A549 treated with Mapracorat at 1 μM for 4 hours (cell line): ENCODE measurements at places on chromosomes 12 and 14. TPM values are rescaled to one million over a fixed set of nuclear protein-coding genes. Genes with fewer than 3 reads are reported as not detected.

Gene SLC6A13
- total RNA-seq: 0.17 to 0.36 TPM (median 0.28 TPM) in 5 replicates

Gene OVCH1
- not detected in 5 replicates for total RNA-seq

Gene AMN
- total RNA-seq: 0.24 to 0.63 TPM (median 0.39 TPM) in 5 replicates

Gene DAO
- total RNA-seq: not detected in 5 replicates

Gene ANKRD33
- total RNA-seq: not detected in 5 replicates

Gene EPYC
- not detected in 5 replicates for total RNA-seq

Gene GPATCH2L
- total RNA-seq: 15.1 to 23.3 TPM (median 21.1 TPM) in 5 replicates

Gene RNASE7
- total RNA-seq: not detected in 5 replicates

Gene LIN7A
- total RNA-seq: 0.13 to 0.55 TPM (median 0.39 TPM) in 5 replicates

Gene OASL
- 2.5 to 4.1 TPM (median 3.3 TPM) in 5 replicates for total RNA-seq

Gene KRT82
- total RNA-seq: not detected in 5 replicates

Gene COX8C
- total RNA-seq: not detected in 5 replicates

Gene SAMD4A
- total RNA-seq: 10.5 to 13.3 TPM (median 11.0 TPM) in 5 replicates

Gene ITGA7
- 0.77 to 1.8 TPM (median 1.0 TPM) in 5 replicates for total RNA-seq

Gene MRPL52
- 135 to 217 TPM (median 193 TPM) in 5 replicates for total RNA-seq

Gene LTA4H
- 90.0 to 108 TPM (median 98.9 TPM) in 5 replicates for total RNA-seq

Gene SCN8A
- 1.2 to 1.9 TPM (median 1.8 TPM) in 5 replicates for total RNA-seq

Gene SLC5A8
- total RNA-seq: not detected in 5 replicates

Gene METTL17
- total RNA-seq: 69.9 to 81.0 TPM (median 74.6 TPM) in 5 replicates

Gene SPIC
- not detected in 5 replicates for total RNA-seq

Gene SOAT2
- total RNA-seq: 0.14 to 0.28 TPM (median 0.23 TPM) in 5 replicates

Gene CLEC6A
- not detected in 5 replicates for total RNA-seq

Gene SLC17A8
- total RNA-seq: 0.03 TPM in 1 of 5 replicates, not detected in the others

Gene COCH
- 22.0 to 28.1 TPM (median 24.9 TPM) in 5 replicates for total RNA-seq

Gene SERPINA9
- not detected in 5 replicates for total RNA-seq

Gene TMPRSS12
- total RNA-seq: not detected in 5 replicates

Gene CHGA
- 1.0 to 2.0 TPM (median 1.6 TPM) in 5 replicates for total RNA-seq

Gene ESPL1
- total RNA-seq: 15.5 to 21.8 TPM (median 19.0 TPM) in 5 replicates

Gene CDKN1B
- total RNA-seq: 14.1 to 18.9 TPM (median 17.4 TPM) in 5 replicates

Gene NUAK1
- total RNA-seq: 5.7 to 7.1 TPM (median 6.8 TPM) in 5 replicates

Gene CLEC4A
- total RNA-seq: 0.31 to 0.44 TPM in 2 of 5 replicates, not detected in the others

Gene TMEM132D
- not detected in 5 replicates for total RNA-seq

Gene TOX4
- 51.9 to 69.5 TPM (median 63.7 TPM) in 5 replicates for total RNA-seq

Gene ACSM4
- not detected in 5 replicates for total RNA-seq

Gene CEP170B
- 16.6 to 29.4 TPM (median 25.2 TPM) in 5 replicates for total RNA-seq

Gene SDR9C7
- 0.15 TPM in 1 of 5 replicates, not detected in the others for total RNA-seq

Gene TSPAN8
- not detected in 5 replicates for total RNA-seq

Gene TMEM132C
- total RNA-seq: not detected in 5 replicates

Gene ADGRD1
- 0.28 to 0.45 TPM (median 0.38 TPM) in 5 replicates for total RNA-seq

Gene NPAS3
- total RNA-seq: not detected in 5 replicates

Gene SERPINA3
- total RNA-seq: 10.8 to 16.1 TPM (median 13.9 TPM) in 5 replicates

Gene DBX2
- not detected in 5 replicates for total RNA-seq

Gene GNG2
- total RNA-seq: 2.9 to 4.5 TPM (median 3.4 TPM) in 5 replicates

Gene RD3L
- total RNA-seq: not detected in 5 replicates

Gene B4GALNT1
- total RNA-seq: 30.6 to 47.9 TPM (median 44.0 TPM) in 5 replicates

Gene PTGER2
- 2.3 to 3.7 TPM (median 3.5 TPM) in 5 replicates for total RNA-seq

Gene PGF
- total RNA-seq: 3.1 to 4.5 TPM (median 4.1 TPM) in 5 replicates

Gene TUNAR
- total RNA-seq: not detected in 5 replicates

Gene CMKLR1
- 0.13 TPM in 1 of 5 replicates, not detected in the others for total RNA-seq

Gene SAMD15
- total RNA-seq: 1.6 to 2.5 TPM (median 1.9 TPM) in 5 replicates
